ENCODE measurements at places on chromosomes 2 and 18.

DNA sequence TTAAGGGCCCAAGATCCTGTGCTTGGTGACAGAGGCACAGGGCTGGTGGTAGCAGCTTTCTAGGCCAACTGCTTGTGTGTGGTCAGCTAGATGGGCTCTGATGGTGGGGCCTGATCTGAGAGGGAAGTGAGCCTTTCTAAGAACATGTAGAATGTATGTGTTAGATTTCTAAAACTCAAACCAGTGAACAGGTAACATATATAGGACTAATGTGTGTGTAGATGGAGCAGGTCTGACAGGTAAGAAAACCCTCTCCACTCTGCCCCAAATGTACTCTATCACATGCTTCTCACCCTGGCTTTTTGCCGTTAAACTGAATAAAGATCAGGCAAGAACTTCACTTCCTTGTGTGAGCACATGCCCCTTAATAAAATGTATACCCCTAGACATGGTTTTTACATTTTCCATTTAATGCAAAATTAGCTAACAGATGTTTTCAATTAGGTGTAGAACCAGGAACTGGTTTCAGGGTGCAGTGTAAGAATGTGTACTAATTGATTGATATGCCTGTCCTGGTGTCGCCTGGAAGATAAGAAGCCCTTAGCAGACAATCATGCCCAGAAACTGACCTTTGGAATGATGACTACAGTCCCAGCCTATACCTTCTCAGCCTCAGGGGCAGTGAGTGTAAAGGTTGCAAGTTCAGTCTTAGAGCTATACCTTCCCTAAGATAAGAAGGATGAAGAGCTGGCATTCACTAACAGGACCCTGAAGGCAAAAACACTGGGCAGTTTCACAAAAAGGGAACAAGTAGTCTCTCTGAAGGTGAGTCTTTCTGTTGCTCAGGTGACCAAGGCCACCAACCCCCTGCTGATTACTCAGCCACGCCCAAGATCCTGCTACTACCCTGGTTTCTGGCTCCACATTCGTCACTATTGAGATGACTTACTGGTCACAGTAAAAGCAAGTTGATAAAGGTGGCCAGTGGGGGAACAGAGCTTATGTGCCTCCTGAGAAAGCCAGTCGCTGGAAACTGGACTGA lies 71.2 kb downstream of the SPATS2L start:
- no peak for DNase-seq

- DNase-seq, result no peak
Measured at GRCh38 chr2:177611310-177611886, 218.8 kb downstream of the AGPS start.

DNA sequence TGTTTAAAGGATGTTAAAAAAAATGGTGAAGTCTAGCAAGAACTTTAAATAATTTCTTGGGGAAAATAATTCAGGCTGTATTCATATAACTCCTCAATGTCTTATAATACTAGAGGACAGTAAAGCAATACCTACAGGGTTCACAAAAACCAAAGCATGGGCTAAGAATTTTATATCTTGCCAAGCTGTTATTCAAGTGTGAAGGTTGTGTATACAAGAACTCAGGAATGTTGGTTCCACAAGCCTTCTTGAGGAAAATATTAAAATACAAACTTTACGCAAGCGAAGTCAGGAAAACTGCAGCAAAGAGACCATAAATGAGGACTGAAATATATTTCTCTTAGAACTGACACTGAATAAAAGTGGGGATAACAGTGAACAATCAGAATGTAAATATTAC lies 76.1 kb upstream of the DNAJC10 start:
- DNase-seq, result no peak

DNA sequence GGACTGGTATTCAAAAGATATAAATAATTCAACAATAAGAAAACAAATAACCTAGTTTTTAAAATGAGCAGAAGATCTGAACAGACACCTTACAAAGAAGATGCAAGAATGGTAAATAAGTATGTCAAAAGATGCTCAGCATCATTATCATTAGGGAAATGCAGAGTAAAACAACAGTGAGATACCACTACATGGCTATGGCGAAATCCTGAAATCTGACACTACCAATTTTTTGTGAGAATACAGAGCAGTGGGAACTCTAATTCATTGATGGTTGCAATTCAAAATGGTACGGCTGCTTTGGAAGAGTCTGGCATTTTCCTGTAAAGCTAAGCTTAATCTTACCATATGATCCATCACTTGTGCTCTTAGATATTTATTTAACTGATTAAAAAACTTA lies 151.8 kb downstream of the UBR3 start:
- DNase-seq, result no peak

DNA sequence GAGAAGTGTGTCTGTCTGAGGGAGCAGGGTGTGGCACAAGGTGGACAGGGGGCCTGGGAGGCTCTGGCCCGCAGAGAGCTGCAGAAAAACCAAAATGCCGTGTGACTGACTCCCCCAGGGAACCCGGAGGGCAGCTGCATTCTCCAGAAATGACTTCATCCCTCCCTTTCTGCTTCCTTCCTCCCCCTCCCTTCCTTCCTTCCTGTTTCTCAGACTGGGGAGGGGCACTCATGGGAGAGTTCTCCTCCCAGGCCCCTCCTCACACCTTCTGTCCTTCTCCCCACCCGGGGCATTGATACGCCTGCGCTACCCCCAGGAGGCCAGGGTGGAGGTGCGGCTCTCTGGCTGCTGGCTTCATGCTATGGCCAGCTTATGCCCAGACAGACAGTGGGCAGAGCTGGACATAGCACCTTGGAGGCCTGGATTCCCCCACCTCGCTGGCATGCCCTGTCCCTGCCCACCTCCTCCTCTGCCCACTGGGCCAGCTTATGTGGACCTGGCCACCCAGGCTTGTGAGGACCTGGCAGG lies 8.2 kb upstream of the GPR17 start:
- peak; percentile 49 for DNase-seq

GRCh38 chr18:42839408-42839807 lies 276.1 kb downstream of the RIT2 start:
- DNase-seq, result peak; percentile 14

Measured in renal cortex interstitium (tissue), 15 donors.